Activated CD8-positive, alpha-beta memory T cell treated with anti-CD3 and anti-CD28 coated beads for 1 hour (primary cell): ENCODE measurements at places on chromosomes 5 and 9.

DNA sequence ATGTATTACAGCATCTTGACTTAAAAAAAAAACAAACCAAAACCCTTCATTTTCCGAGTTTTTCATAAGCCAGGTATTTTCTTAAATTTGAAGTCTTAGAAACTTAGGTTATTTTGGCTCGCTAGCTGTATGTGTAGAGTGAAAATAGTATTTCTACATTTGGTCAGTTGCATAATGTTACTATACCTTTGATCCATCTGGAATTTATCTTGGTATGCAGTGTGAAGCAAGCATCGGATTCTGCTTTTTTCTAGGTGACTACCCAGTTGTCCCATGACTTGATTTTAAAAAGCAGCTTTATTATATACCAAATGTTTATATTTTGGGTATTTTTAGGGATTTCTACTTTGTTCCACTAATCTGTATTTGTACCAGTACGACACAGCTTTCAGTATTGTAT, 27.7 kb downstream of the UBAP1 start:
- DNase-seq: no peak

DNA sequence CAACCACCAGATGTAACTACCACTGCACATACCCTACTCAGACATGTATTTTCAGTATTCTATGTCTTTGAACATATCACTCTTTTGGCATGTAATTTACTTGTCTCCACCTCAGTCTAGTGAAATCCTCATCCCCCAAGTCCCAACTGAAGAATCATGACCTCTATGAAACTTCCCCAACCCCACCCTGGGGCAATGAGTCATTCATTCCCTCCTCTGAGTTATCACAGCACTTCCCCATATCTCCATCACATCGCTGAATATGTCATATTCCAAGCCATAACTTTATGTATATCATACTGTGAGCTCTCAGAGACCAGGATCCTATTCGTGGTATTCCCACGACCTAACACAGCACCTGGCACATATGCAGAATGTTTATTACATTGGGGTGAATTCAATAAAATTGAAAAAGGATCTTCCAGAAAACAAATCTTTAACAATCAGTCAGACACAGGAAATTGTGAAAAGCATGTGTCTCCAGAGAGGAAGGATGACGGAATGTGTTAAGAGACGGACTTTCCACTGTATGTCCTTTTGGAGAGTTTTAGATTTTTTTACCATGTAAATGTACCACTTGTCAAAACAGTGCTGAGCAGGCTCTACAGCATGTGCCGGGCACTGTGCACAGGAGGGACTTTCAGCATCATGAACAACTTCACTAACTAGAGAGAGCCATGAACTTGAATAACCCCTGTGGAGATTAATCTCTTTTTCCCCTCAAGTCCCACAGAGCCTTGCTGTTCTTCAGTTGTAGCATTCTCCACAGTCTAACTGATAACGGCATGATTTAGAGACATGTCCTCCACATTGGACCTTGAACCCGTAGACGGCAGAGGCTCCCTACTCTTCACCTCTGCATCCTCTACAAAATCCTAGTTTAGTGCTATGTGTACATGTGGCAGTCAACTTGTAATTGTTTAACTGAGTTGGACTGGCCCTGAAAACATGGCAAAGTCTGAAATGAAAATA, 213.5 kb downstream of the GLIS3 start:
- no peak for DNase-seq

- peak; percentile 63 for DNase-seq
Measured at GRCh38 chr9:93450945-93451815, at the start of gene FAM120A. Gene FAM120A (plus strand): TSS chr9:93451685. CDS start chr9:93451916, 231 bp downstream.

DNA sequence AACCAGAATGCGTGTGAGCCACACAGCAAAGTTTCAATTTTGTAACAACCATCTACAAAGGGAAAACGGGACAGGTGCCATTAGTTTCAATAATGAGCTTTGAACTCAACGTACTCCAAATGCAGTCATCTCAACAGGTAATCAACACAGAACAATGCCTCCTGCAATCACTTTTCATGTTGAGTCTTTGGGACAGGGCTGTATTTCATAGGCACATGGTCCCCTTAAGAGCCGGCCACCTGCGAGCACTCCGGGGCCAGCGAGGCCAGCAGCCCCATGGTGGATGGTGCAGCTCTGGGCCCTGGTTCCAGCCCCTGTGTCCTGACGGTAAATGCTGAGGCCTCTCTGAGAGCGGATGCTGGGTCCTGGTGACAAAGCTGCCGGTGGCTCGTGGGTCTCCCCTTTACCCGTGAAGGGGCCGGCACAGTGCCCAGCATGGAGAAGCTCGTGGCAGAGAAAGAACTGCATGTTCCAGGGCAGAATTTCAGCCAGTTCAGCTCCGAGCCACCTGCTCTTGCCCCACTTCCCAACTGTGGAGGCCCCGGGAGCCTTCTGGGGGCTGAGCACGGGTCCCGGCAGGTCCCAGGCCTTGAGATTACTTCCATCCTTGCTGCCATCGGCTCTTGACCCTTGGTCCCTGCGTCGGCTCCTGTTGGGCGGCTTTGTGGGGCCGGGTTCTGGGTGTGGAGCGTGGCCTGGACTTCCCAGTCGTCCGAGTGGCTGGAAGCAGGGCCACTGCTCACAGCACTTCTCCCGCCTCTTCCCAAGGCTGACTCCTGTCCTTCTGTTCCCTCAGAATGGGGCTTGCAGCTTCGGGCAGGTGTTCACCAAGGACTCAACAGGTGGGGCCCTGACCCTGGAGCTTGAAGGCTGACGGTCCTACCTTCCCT, 26.1 kb upstream of the RNU6ATAC start:
- DNase-seq: no peak

GRCh38 chr5:126020770-126021169, 402.4 kb upstream of the GRAMD2B start:
- DNase-seq: no peak

- no peak for DNase-seq
Measured at GRCh38 chr5:14365831-14366430, 215.7 kb upstream of the OTULINL start.

DNA sequence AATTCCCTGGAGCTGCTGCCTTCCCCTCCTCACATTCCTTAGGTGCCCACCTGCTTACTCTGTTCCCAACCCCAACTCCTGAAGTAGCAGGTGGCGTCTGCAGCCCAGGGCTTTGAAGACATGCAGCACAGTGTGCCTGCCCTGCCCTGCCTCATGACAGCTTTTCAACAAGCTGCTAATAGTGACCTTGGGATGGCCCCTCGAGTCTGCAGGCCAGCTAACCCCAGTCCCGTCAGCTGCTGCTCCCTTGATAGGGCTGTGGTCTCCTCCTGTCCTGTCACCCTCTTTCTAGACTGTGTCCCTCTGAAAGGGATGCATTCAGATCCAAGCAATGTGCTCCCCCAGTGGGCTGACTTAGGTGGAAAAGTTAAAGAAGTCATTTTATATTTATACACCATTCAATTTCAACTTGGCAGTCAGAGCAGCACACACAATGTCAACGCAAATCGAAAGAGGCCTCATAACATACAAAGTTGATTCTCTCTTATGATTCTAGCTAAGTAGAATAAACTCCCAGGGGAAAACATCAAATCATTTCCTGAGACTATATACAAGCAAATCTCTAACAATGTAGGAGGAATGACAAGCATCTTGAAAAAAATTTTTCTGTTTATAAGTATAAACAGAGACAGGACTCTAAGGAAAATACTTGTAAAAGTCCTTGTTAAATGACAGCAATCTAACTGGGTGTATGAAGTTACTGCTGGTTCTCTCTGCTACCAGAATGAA, 37.9 kb downstream of the ADRB2 start:
- no peak for DNase-seq

- DNase-seq: no peak
Measured at GRCh38 chr9:4620881-4621555, 41.1 kb upstream of the PLPP6 start.

DNA sequence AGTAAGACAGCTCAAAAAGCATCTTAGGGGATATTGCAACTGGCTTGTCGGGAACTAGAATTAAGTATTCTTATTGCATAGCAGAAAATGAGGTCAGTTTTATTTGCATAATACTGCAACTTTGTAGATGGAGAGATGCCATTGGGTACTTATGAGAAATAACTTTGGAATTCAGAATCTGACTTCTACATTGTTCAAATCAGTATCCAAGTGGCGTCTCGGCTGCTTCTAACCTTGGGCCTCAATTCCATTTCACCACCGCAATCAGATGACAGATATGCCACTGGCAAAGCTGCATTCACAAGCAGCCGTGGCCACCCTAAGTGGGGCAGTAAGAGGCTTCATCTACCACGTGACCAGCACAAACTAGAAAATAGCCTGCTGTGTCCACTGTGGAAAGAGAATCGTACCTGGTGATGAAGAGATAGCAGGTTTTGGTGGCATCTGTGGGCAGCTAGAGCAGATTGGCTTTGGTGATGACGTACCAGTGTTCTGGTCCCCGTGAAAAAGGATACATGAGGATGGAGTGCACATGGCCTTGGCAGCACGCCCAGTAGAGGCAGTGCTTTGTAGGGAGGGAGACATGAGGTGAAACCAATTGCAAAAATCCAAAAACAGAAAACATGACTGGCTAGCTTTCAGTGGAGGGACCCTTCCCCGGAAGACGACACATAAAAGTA, 116.6 kb downstream of the KLHL3 start:
- DNase-seq: no peak

DNA sequence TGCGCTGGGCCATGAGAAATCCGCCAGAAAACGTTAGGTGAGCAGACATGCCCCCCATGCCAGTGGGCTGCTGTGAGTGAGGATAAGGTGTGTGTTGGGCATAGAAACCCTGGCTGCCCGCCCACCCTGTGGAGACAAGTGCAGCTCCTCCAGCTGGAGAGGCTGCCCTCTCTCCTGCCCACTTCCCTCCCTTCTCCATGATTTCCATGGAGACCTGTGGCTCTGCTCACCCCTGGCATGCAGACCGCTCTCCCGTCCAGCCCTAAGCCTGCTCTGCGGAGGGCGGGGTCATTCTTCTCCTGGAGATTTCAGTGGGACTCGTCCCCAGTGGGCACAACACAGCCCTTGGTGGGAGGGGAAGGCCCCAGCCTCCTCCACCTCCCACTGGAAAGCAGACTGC, 133.0 kb upstream of the FAM120A start:
- no peak for DNase-seq

- no peak for DNase-seq
Measured at GRCh38 chr5:16935231-16936149, 598 bp downstream of the MYO10 start.

GRCh38 chr5:67015541-67016191, 180.9 kb downstream of the CD180 start:
- no peak for DNase-seq

- DNase-seq: no peak
Measured at GRCh38 chr5:119453040-119453373, 710 bp downstream of the HSD17B4 start.

DNA sequence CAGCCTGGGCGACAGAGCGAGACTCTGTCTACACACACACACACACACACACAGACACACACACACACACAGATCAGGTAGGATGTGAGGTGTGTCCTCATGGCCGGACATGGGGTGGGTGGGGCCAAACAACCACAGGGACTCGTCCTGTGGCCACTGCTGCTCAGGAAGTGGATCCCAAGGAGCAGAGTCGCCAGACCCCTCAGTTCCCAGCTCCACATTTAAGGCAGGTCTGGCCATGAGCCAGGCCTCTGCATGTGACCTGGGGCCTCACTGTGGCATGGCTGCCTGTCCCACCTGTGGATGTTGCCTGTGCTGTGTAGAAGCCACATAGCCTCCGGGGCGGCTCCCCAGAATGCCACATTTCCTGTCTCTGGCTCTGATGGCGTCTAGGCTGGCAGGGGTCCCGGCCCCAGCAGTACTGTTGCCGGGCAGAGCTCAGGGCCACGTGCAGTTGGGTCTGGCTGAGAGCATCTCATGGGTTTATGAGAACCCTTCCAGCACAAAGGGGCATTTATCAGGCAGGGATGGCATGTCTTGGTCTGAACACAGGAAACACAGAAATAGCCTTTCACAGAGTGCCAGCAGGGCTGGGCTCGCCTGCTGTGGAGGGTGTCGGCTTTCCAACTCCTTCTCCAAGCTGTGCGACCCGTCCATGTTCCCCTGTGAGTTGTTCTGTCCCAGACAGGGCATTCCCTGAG, 9.9 kb upstream of the NINJ1 start:
- DNase-seq: peak; percentile 23

GRCh38 chr5:112113565-112113964, 305.5 kb downstream of the EPB41L4A start:
- no peak for DNase-seq

GRCh38 chr5:130720355-130720754, 444.7 kb downstream of the HINT1 start:
- no peak for DNase-seq

DNA sequence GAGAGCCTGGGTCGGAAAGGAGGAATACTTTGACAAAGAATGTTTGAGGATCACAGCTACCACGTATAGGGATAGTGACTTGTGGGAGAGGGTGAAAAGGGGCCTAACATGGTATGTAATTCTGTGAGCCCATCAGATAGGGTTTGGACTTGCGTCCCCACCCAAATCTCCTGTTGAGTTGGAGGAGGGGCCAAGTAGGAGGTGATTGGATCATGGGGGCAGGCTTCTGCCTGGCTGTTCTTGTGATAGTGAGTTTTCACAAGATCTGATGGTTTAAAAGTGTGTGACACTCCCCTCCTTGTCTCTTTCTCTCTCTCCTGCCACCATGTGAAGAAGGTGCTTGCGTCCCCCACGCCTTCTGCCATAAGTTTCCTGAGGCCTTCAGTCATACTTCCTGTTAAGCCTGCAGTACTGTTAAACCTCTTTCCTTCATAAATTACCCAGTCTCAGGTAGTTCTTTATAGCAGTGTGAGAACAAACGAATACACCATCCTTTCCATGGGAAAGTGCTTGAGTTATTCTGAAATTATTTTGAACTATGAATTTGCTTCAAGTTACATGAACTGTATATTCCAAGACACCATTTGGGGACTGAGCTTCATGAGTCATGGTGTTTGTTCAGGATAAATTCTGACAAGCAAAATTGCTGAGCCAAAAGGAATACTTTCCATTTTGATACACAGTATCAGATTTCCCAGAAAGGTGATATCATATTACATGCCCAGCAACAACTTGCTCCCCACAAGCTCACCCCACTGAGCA, 68.8 kb upstream of the SSBP2 start:
- no peak for DNase-seq

- no peak for DNase-seq
Measured at GRCh38 chr5:54785729-54786591, 199.4 kb downstream of the ESM1 start.

DNA sequence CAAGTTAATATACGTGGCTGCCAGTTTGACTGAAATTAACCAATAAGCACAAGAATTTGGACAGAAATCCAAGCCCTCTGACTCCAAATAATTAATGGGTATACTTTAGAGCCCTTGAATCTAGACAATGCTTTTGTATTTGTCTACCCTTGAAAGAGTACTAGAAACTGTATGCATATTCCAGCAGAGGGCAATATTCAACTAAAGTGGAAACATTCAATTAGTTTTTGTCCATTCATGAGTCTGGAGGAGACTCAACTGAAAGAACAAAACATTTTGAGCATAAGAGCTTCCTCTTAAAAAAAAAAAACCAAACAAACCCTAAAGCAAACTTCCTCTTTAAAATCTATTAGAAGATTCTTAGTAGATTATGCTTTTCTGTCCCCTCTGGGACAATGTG, 157.8 kb downstream of the ARHGEF28 start:
- DNase-seq: no peak

DNA sequence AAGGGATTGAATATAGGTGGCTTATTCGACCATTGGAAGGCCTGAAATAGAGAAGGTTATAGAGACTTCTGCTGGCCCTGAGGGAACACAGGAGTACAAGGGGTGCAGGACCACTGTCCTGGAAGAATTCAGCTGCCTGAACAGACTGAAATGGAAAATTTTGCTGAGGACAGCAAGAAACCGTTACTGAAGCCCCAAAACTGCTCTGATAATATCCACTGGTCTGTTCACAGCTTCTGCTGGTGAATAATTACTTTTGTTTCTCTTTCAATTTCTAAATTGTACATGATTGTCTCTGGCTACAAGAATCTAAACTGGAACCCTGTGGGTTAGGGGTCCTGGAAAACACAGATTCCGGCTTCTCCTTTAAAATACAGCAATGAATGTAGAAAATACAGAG, 218.5 kb upstream of the CDH12 start:
- DNase-seq: no peak
